ENCODE measurements at places on chromosomes 6 and 20.

DNA sequence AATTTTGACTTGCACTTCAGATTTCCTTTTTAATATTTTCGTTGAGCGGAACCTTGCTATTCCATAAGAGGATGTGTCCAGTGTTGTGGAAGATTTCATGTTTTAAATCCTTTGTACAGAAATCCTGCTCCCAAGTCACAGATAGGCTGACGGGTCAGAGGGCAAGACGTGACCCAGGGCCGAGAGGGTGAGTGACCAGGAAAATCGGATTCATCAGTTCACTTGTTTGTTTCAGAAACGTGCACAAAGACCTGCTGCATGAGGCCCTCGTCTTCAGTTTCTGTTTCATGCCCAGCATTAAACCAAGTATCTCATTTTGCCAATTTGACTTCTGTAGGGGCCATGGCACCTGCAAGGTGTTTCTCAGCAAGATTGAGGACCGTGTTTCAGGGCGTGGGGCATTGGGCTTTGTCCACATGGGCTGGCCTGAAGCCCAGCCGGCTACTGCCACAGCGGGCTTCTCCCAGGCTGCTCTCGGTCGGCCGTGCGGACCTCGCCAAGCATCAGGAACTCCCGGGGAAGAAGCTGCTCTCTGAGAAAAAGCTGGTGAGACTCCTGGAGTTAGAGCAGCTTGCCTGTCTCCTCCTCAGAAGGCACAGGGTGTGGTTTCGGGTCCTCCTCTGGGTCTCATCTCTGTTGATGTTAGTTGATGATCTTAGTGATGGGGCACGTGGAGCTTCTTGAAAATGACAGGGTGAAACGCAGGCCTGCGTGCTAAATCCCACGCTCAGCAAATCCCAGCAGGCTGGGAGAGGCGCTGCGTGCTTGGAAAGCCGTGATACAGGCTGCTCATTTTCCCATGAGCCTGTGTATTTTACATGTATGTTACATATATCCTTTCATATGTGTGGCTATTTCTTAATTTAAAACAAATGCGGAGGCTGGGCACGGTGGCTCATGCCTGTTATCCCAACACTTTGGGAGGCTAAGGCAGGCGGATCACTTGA, 10.5 kb downstream of the MTG2 start:
- DNase-seq: no peak

DNA sequence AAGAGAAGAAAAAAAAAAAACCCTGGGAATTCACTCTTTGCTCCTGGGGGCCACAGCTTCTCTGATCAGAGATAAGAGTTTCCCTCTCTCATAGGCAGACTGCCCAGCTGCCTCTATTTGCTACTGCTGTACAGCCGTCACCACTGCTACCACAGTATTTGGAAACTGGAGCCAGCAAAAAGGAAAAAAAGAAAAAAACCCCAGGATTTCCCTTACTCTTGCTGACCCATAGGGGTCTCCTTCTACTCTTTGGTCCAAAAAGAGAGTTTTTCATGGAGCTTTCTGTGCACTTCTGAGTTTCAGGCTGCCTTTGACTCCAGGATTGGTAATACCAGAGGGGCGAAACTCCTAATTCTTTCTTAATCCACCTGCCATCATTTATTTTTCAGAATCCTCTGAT, 89.7 kb downstream of the MDGA1 start:
- DNase-seq: no peak

DNA sequence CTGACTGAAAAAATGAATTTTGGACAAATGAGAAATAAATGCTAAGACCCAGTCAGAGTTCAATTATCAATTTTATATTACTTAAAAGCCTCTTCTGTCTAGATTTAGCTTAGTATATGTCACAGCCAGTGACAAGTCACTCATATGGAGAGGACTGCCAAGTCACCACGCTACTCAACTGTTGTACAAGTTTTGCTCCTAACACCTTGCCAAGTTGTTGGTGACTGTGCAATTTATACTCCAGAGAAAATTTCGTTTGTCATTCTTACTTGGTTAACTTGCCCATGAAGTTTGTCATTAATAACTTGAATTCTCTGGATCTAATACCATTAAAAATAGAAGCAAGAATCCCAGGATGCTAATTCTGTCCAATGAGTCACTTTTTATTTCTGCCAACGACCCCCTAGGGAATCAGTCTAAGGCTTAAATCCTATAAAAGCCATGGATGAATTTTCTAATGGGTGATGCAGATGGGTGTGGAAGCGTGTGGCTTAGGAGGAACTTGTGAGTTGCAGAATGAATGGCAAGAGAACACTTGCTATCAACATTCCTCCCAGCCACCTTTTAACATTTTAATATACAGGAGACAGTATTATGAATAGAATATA, 30.4 kb upstream of the FBXO30 start:
- no peak for DNase-seq

- DNase-seq: peak; percentile 79
These were observed 347.5 kb downstream of the PRL start for GRCh38 chr6:21949211-21949801.

- no peak for DNase-seq
These were observed 59.0 kb downstream of the CTCFL start for GRCh38 chr20:57465943-57466342.

- peak; percentile 29 for DNase-seq
These were observed 17.3 kb downstream of the PLN start for GRCh38 chr6:118565311-118565960.

DNA sequence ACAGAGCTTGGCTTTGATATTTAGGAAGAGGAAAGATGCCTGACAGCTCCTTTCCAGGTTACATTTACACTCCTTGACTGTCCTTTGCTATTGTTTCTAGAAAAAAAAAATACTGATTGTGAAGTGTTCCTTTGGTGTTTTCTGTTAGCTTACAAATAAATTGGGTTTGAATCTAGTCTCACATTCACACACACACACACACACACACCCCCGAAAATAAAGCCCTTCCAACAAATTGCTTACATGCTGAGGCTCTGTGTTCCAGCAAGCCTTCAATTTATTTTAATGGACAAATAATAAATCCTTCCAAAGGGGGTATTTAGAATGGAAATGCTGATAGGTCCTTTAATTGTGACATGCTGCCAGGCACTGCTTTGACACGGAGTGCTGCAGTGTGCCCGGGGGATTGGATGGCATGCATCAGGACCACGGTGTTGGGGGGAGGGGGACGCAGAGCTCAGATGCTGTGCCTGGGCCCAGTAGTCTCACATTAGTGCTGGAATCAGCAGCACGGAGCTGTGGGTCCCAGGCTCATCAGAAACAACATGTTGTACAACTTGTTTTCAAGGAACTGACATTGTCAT, 199.9 kb downstream of the CD83 start:
- DNase-seq: no peak

- no peak for DNase-seq
These were observed 6.1 kb downstream of the SLC26A8 start for GRCh38 chr6:36018339-36018738.

DNA sequence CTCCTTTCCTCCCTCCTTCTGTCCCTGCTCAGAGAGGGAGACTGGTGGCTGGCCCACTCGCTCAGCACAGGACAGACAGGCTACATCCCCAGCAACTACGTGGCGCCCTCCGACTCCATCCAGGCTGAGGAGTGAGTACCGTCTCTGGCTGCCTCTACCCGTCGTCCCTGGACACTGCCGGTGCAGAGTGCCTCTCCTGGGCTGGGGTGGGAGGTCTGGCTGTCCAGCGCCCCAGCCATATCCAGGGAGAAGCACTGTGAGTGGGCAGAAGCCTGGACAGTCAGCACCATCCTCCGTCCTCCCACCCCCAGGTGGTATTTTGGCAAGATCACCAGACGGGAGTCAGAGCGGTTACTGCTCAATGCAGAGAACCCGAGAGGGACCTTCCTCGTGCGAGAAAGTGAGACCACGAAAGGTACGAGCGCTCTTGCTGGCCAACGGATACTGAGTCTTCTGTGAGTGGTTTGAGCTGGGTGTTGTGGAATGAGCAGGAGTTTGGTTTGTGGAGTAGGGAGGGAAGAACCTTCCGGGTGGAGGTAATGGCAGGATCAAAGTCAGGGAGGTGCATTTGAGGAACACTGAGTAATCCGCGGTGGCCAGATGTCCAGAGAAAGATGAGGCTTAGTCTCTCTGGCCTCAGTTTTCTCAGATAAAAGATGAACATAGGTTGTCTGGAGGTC, 48.1 kb downstream of the SRC start:
- no peak for DNase-seq

DNA sequence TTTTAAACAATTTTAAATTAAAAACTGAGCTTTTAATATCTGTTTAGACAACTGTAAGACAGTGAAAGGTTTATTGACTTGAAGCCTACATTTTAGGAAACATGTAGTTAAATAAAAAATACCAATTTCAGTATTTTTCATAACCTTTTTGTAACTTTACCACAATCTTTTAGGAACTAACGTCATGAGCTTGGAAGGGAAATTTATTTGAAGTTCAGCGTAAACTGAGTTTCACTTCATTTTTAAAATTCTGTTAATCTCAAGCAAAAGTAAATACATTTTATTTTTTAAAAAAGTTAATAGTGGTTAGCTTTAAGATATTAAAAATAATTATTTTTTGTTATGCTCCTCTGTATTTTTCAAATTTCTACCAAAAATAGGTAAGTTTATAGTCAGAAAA, 5.5 kb downstream of the CST7 start:
- DNase-seq: no peak

DNA sequence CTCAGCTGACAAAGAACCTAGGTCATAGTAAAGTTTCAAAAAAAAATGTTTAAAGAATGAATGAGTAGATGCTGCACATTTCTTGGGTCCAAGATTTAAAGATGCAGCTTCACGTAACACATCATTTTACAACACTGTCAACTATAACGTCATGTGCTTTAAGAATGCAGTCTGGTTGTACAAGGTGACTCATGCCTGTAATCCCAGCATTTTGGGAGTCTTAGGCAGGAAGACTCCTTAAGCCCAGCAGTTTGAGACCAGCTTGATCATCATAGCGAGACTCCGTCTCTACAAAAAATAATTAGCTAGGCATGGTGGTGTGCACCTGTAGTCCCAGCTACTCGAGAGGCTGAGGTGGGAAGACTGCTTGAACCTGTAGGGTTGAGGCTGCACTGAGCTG, 21.9 kb downstream of the SLC17A5 start:
- DNase-seq: no peak

GRCh38 chr6:111439171-111439570, 43.8 kb downstream of the REV3L start:
- DNase-seq: no peak

DNA sequence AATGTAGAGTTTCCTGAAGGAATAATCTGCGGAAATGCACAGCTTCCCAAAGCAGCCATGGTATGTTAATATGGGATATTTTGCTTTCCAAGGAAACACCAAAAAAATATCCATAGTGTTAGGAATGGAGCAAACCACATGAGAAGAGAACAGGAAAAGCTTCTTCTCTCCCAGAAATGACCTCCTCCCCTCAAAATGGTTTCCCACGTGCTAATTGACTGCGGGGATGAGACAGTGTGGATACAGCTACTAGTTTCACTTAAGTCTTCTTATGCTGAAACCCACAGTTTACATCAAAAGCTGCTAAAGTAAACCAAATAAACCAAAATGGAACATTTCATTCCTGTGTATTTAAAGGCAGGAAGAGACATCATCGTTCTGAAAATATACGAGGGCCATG, 69.4 kb downstream of the FYN start:
- DNase-seq: no peak

DNA sequence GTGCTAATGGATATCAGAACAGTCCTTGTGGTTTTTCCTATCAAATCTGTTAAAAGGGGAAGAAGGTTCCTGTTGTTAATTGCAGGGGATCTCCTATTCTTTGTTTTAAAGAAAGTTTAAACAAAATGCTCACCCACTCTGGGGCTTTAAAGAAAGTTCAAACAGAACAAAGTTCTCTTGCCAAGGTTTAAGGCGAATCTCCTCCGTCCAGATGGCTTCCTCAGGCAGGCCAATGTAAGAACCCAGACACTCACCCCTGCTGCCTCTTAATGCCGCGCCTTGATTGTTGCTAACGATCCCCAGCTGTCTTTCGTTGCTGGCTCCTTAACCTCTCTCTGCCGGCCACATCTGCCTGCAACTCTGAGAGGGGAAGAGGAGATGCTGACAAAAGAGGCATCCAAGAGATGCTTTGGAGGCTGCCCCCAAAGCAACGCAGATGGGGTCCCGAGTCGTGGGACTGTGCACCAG, 235.0 kb upstream of the PRDM1 start:
- DNase-seq: no peak

DNA sequence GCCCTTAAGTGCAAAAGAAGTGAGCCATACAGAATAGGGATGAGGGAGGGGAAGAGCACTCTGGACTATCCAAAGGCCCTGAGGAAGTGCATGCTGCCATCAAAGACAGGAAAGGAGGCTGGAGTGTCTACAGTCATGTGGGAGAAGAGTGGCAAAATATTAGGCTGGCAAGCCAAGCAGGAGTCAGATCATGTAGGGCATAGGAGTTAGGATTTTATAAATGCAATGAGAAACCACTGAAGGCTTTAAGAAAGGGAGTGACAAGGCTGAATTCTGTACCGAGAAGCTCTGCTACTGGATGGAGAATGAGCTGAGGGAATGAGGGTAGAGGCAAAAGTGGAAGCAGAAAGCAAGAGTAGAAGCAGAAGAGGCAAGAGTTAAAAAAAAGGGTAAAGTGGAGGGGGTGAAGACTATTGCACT, 2.3 kb downstream of the ZSCAN31 start:
- DNase-seq: no peak

DNA sequence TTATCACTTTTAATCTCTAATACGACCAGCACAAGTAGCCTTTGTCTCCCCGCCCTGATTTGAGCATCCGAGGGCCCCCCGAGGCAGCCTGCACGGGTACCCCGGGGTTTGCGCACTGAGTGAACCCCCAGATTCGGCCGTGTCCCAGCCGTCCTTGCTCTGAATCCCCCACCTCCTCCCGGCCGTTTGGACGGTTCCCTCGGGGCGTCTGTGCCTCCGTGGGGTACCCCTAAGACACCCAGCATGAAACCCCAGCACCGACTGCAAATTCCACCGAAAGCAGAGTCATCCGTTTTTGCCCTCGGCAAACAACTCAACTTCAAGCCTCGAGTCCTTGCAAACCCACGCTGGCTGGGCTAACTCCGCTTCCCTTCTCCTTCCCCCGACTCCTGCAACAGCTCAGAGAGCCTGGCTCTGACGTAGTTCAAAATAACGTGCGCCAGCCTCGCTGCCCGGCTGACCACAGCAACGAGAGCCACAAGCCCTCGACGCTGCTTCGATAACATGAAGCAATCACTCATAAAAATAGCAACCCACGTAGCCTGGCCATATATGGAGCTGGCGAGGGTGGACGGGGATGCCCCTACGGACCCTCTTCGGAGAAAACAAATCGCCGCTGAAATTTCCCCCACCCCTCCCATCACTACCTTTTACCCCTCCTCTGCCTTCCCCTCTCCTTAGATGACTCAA, 764 bp upstream of the SNAP25 start:
- peak; percentile 89 for DNase-seq

- DNase-seq: no peak
These were observed 301.3 kb downstream of the ZNF217 start for GRCh38 chr20:53292347-53292746.

- no peak for DNase-seq
These were observed 167.6 kb upstream of the KCNK16 start for GRCh38 chr6:39490108-39490507.

Data from NCI-H510A treated with DMSO at 0.1 percent for 48 hours (cell line).